ENCODE measurements at places on chromosomes 7 and 10.

DNA sequence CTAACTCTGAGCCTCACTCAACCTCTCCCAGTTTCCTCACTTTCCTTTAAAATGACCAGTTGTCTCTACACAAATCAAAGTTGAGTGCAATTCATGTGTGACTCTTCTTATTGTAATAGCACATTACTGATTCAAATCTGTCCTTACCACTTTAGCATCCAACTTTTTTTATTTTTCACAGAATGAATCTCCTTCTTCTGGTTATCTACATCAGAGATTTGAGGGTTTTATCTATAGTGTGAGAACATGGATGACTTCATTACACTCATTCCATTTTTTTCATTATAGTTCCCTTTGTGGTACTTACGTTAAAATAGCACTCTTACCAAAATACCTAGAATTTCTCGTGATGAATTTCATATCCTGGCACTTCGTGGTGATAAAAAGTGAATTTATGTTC lies 43.3 kb downstream of the RTKN2 start:
- DNase-seq: no peak

DNA sequence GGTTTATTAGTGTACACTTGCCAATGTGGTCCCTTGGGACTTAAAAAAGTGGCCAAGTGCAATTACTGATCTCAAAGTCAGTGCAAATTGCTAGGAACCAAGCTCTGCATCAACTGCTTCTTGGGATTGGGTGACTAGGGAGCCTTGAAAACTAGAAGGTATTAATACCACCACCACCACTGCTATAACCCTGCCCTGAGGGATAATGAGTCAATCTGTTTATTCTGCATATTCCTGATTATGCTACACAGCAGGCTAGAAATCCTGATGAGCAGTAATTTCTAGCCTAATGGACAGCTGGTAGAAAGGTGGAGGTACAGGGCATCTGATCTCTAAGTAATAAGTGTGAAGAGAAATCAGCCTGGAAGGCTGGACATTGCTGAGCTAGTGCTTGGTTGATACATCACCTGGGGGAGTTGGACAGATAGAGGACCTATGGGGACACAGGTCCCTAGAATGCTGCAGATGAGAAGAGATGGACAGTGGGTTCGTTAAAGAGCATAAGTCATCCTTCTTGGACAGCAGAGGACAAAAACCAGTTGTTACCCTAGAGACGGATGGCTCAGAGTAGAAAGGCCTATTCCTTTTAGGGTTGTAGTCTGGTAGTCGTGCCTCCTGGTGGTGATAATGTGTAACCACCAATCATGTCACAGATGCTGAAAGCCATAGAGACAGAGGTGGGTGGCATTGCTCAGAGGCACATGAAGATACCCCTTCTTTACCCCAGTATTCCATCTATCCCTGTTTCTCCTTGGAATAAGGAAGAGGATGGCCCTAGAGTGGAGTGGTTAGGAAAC lies 554.8 kb downstream of the SORCS1 start:
- DNase-seq: no peak

GRCh38 chr10:15795036-15795792 lies 65.1 kb downstream of the MINDY3 start:
- DNase-seq: no peak

GRCh38 chr7:36207451-36208291 lies 54.6 kb downstream of the EEPD1 start:
- peak; percentile 75 for DNase-seq

- DNase-seq: no peak
These were observed 27.8 kb downstream of the KLF6 start for GRCh38 chr10:3757250-3757637.

GRCh38 chr10:60350400-60350799 lies 39.3 kb downstream of the ANK3 start:
- DNase-seq: no peak

Data from kidney capillary endothelial cell (primary cell).